ENCODE measurements at places on chromosomes 6 and 20.

GRCh38 chr20:36924167-36925045, 27.1 kb downstream of the SAMHD1 start:
- DNase-seq, result no peak

- no peak for DNase-seq
Observed at GRCh38 chr6:14695579-14695978, 550.3 kb upstream of the JARID2 start.

- no peak for DNase-seq
Observed at GRCh38 chr20:50701041-50701963, 10.0 kb upstream of the RIPOR3 start.

DNA sequence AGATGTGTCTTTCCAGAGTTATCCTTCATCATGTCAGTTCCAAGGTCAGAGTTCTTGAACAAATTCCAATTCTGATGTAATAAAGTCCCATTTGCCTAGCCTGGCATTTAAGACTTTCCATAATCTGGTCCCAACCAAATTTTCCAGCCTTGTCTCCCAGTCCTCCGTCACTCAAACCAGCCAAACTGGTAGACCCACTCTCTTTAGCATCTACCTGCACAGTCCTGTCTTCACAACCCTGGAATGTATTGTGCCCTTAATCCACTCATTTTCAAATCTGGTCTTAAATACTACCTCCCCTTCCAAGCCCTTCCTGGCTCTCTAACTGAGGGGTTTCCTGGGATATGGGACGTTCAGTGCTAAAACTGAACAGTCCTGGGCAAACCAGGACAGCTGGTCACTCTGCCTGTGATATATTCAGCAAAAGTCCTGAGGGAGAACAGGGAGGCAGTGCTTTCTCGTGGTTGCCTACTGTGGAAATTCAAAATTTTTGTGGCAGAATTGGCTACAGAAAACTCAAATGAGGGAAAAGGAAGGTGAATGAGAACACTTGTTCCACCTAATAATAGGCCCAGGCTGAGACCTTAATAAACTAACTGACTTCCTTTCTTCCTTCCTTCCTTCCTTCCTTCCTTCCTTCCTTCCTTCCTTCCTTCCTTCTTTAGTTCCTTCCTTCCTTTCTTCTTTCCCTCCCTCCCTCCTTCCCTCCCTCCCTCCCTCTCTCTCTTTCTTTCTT, 10.8 kb upstream of the AKAP7 start:
- DNase-seq, result no peak

DNA sequence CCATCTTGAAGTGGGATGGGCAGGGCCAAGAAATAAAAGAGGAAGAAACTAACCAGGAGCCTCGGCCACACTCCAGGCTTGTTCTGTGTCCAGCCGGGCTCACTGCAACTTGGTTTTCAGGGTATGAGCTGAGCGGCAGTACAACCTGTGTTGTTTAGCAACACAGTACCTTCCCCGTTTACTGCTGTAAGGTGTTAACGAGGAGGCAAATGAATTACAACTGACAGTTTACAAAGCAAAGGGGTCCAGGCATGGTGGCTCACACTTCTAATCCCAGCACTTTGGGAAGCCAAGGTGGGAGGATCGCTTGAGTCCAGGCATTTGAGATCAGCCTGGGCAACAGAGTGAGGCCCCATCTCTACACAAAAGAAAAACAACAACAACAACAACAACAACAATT, 481.3 kb upstream of the SULF2 start:
- DNase-seq, result no peak

GRCh38 chr20:43937591-43937990, 22.9 kb downstream of the TOX2 start:
- no peak for DNase-seq

DNA sequence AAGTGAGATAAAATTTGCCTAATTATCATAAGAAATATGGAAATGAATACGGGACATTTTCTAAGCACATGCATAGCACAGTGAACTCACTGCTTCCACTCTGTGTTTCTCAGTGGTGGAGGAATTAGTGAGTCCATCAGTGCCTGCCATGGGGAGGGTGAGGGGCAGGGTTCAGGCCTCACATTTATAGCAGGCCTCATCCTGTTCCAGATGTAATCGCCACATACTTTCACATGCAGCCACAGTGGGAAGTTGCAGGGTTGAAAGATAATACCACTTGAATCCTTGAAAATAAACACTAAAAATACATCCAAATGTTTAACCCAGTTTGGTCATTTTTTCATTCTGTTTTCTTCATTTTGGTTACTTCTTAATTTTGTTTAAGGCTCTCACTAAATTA, 29.9 kb upstream of the ANKEF1 start:
- DNase-seq, result no peak

GRCh38 chr6:43978473-43979346, 148.5 kb downstream of the MRPL14 start:
- peak; percentile 88 for DNase-seq

DNA sequence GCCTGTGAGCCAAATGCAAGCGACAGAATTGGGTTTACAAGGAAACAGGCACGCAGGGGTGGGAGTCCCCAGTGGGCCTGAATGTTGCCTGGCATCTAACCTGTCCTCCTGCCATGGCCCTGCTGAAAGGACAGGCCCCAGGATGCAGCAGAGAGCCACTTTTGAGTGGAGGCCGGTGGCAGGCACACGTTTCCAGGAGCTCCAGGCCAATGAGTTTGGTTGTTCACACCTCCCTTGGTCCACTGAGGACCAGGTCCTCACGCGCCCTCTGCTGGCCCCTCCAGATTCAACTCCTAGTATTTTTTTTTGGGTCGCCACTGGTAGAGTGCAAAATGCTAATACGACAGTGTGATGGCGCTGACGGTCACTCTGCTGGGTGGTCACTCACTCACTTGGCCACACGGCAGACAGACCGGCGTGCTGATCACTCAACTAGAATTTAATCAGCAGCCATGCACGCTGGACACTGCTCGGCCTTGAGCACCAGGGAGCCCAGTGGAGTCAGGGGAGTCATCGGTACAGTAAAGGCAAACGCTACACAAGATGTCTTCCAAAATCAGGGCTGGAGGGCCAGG, 81.7 kb upstream of the NFATC2 start:
- peak; percentile 81 for DNase-seq

DNA sequence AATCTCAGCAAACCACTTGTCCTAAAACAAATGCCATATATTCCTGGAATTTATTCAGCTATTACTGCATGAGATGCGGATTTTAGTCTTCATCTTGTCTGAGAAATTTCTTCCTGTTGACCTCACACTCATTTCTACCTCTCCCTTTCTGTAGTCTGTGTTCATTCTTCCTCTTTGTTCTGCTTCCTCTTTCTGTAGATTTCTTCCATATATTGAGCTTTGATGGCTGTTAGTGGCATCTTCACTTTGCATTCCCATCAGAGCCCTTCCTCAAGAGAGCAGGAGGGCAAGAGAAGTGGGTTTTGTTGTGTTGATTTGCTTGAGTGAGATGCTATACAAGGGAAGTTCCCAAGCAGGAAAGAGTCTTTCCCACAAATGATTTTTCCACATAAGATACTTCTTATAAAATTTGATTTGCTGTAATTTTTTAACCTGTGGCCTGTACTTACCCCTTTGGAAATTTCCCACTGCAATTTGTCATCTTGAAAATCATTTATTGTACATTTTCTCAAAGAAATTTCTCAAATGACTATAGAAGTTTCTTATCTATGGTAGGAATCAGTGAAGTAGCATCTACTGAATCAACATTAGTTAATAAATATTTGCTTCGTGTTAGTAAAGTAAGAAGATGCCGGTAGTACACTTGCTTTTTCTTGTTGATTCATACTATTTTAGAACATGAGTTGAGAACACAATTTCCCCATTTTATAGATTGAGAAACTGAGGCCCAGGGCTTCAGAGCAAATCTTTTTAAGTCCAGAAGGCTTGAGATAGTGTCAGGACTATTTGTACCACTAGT, 43.8 kb downstream of the MAP3K4 start:
- no peak for DNase-seq

- no peak for DNase-seq
Observed at GRCh38 chr20:2798814-2799213, 1.6 kb downstream of the CPXM1 start.

DNA sequence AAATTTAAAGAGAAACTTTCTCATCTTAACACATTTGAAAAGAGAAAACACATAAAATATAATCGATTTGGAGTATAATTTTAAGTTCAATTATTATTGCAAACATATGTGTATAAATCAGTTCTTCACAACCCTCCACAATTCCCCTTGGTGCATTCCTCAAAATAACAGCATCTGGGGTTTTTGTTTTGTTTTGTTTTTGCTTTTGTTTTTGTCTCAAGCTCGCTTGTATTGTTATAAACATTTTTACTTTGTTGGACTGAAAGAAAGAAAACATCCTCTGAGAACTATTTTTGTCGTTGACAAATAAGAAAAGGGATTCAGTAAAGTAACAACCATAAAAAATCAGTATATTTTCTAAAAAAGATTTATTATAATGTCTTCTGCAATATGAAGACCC, 60.2 kb upstream of the HIVEP1 start:
- DNase-seq, result no peak

- DNase-seq, result no peak
Observed at GRCh38 chr6:35061102-35061615, 80.0 kb downstream of the TCP11 start.

DNA sequence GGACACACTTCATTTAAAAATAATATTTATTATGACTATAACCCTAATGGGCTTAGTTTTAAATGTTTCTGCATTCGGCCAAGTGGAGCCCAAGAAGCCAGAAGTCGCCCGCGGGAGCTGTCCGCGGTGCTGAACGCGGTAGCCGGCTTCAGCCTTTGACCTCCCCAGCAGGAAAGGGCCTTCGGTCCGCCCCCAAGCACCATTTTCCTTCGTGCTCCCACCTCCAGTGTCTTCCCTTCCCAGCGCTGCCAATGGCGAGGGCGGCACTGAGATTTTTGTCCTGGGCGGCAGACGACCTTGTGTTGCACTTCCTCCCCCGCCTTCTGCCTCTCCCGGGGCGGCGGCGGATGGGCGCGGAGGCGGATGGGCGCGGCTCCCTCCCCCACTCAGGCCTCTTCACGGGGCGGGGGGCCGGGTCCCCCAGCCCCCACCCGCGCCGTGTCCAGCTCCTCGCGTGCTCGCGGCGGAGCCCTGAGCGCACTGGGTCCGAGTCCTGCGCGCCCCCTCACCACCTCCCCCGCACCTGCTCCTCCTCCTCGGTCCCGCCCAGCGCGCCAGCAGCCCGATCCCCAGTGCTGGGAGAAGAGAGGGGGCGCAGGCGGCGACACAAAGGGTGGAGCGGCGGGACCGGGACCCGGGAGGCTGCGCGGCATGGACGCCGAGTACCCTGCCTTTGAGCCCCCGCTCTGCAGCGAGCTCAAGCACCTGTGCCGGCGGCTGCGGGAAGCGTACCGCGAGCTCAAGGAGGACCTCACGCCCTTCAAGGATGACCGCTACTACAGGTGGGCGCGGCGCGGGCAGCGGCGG, 23.6 kb upstream of the TMEM181 start:
- peak; percentile 92 for DNase-seq

DNA sequence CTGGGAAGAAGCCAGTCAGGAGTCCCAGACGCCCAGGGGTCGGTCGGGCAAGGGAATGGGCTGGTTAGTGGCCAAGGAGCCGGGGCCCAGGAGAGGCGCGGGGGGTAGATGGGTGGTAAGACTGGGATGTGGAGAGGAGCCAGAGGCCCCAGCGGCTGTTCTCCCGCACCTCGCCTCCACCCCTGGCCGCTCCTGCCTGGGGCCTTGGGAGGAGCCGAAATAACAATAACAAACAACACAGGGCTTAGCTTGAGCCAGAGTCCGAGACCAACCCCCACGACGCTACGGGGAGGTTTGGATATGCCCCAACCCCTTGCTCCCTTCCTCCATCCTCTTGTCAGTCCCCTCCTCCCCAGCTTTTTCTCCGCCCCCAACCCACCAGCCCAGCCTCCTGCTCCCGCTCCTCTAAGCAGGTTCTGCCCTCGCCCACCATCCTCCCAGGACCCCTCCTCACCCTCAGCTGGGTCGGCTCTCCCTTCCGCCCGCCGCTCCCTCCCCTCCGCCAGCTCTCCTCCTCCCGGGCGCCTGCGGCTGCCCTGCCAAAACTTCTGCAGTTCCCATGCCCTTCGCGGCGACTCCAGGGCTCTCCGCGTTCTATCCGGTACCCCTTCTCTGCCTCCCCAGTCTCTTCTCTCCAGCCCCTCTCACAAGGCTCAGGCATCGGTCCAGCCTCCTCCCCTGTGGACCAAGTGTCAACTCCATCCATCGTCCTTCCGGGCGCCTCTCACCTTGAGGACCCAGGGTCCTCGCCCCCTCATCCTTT, 1.1 kb downstream of the RNF39 start:
- no peak for DNase-seq

GRCh38 chr6:22157233-22157632, 139.6 kb downstream of the PRL start:
- no peak for DNase-seq
